ENCODE measurements at places on chromosomes 4 and X. TPM values are rescaled to one million over a fixed set of nuclear protein-coding genes. Genes with fewer than 3 reads are reported as not detected.

DNA sequence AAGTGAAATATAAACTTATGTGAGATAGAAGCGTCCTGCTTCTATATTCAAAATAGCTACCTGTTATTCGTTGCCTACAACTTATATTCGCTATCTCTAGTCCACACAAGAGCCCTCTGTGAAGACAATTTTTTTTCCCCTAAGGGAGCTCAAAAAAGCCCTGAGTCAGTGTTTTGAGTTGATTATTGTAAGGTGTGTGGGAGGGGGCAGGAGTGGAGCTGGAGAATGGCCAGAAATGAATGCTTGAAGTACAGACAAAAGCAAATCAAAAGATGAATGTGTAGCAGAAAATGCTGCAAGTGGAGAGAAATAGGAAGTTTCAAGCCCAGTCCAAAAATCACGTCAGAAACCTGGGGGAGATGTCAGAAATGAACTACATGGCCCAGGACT, 655.0 kb upstream of the LCORL start:
- no peak for DNase-seq

- DNase-seq = no peak
Measured at GRCh38 chr4:123776267-123776666, 379.7 kb downstream of the SPRY1 start.

Gene MAGEB2
- polyA plus RNA-seq = not detected

Gene TRAM1L1
- polyA plus RNA-seq = 5.0 TPM

Gene SYTL5
- 1.9 TPM for polyA plus RNA-seq

DNA sequence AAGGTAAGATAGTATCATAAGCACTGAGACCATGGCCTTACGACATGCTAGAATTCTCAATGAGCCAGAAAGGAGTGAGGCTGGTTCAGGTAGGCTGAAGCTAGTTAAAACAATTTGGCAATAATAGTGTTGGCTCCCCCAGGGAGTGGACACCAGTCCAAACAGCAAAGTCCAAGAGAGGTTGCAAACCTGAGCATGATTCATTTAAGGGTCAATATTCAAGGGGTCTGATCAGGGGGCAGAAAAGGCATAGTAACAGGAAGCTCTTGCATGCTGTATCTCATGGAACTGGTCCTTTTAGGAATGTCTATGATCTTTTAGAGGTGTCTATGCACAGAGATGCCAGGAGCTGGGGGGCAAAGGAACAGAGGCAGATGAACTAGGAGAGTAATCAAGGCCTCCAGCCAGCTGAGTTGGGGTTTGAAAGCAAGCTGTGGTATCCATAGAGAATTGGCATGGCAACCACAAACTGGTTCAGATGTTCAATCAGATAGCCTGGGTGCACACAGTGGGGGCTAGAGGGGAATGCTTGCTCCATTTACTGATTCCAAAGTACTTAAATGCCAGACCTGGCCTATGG, 5.1 kb downstream of the GJB1 start:
- no peak for DNase-seq

DNA sequence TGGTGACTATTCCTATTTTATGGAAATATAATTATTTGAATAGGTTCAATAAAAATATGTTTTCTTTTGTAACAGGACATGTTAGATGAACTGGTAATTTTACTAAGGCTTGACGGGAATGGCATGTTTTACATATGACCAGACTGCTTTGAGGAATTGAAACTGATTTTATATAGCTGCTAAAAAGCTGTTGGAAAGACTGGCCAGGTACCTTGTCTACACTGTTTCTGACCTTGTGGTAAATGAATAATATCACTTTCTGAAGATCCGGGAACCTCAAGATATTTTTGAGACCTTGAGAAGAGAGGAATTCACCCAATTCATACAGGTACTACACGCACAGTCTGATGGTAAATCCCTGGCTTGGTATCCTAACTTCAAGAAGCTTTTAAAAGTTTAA, 42.1 kb upstream of the USP46 start:
- DNase-seq = no peak

GRCh38 chrX:50456712-50457484, 13.7 kb downstream of the DGKK start:
- DNase-seq = no peak

DNA sequence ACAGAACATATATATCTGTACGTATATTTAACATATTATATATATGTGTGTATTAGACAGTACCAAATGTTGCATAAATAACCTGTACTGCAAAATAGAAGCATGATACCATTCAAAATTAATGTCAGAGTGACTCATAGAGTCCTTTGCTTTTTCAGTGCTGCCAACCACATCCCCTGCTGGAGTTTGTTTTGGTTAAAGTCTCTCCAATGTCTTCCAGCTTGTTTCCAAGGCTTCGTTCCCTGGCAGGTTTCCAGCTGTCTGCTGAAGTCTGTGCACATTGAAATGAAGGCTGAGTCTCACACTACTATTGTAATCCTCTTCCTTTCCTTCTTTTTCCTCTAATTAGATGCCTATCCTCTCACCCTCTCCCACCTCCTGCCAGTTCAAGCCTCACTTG, 14.9 kb downstream of the NRK start:
- DNase-seq = peak; percentile 21

DNA sequence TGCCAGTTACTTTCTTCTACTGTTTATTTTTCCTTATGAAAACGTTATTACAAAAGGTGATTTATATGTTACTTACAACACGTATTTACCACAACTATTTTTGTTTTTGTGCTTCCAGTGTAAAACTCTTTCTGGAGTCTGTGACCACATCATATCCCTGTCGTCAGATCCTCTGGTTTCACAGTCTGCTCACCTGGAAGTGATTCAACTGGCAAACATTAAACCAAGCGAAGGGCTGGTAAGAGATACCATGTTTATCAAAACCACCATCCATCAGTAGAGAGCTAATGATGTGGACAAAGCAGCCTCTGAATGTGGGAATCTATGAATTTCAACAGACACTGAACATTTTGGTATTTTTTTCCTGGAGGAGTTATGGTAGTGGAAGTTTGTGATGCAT, 116.1 kb downstream of the CNKSR2 start:
- no peak for DNase-seq

Gene FRMPD3
- 0.19 TPM for polyA plus RNA-seq

Gene SPANXN3
- polyA plus RNA-seq = not detected

- no peak for DNase-seq
Measured at GRCh38 chrX:88584283-88584682, 162.7 kb upstream of the CPXCR1 start.

Measured in pancreas (tissue), 10 donors.